ENCODE measurements at places on chromosomes 12 and 14. TPM values are rescaled to one million over a fixed set of nuclear protein-coding genes. Genes with fewer than 3 reads are reported as not detected.

DNA sequence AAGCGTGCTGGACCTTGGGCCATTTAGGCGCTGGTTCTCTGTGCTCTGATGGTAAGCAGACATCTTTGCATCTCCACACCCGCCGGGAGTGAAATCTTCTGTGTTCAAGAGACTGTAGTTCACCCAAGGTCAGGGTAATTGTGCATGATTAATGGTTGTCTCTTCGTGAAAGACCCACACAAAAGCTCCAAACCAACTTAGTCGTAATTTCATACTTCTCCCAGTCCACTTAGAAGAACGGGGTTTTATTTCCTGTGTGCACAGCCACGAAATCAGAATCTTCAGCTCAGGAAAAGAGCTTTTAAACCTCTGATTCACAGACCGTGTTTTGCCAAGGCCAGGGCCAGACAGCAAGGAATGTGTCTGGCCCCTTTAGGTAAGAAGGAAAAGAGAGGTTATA, 640.9 kb downstream of the MED13L start:
- DNase-seq: no peak

GRCh38 chr14:99476864-99477263, 3.8 kb downstream of the SETD3 start:
- DNase-seq: no peak

DNA sequence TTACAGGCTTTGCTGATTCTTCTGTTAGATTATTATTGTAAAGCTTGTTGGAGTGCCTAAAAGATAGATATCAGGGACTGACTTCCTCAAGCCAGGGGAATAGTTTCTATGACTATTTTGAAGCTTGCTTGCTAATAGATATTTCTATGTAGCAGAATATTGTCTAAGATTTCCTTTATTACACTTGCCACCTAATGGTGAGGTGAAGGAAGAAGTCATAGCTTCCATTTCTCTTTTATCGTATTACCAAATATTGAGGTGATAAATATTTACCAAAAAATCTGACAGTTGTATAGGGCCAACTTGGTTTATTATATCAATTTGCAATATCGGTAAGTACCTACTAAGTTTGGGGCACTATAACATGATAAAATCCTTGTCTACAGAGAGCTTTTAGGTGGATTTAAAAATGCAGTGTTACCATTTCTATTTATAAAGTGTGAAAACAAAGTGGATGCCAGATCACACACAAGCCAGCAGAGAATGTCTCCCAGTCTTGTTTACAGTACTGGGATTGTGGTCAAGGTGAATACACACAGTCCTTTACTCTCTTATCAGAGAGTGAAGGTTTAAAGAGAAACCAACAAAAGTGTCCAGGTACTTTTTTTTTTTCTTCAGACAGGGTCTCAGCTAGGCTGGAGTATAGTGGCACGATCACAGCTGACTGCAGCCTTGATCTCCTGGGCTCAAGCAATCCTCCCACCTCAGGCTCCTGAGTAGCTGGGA, 137.9 kb downstream of the IGF1 start:
- DNase-seq: no peak

GRCh38 chr12:52988898-52989297, 17.4 kb upstream of the EIF4B start:
- no peak for DNase-seq

DNA sequence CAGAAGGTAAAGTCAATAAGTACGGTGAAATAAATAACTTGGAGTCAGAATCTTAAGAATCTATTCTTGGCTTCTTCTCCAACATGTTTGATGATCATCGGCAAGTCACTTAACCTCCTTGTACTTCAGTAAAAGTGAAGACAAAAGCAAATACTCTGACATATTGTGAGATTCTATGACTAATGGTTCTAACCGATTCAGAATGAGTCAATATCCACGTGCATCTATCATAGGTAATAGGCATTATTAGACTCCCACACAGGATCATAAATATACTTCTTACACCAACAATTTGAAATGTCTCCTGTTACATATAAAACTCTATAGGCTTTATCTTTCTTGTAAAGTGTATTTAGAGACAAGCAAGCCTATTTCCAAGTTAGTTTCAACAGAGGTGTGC, 144.4 kb upstream of the ATXN7L3B start:
- no peak for DNase-seq

- DNase-seq: peak; percentile 60
Observed at GRCh38 chr14:70822530-70823185, 13.3 kb upstream of the MAP3K9 start.

The FGF6 gene
- polyA plus RNA-seq: not detected

The PLEKHD1 gene
- 3.8 TPM for polyA plus RNA-seq

The LRIG3 gene
- polyA plus RNA-seq: 35.0 TPM

The CLEC4C gene
- not detected for polyA plus RNA-seq

Measured in renal pelvis (tissue), 12 donors.